ENCODE measurements at places on chromosomes 3 and 15.

DNA sequence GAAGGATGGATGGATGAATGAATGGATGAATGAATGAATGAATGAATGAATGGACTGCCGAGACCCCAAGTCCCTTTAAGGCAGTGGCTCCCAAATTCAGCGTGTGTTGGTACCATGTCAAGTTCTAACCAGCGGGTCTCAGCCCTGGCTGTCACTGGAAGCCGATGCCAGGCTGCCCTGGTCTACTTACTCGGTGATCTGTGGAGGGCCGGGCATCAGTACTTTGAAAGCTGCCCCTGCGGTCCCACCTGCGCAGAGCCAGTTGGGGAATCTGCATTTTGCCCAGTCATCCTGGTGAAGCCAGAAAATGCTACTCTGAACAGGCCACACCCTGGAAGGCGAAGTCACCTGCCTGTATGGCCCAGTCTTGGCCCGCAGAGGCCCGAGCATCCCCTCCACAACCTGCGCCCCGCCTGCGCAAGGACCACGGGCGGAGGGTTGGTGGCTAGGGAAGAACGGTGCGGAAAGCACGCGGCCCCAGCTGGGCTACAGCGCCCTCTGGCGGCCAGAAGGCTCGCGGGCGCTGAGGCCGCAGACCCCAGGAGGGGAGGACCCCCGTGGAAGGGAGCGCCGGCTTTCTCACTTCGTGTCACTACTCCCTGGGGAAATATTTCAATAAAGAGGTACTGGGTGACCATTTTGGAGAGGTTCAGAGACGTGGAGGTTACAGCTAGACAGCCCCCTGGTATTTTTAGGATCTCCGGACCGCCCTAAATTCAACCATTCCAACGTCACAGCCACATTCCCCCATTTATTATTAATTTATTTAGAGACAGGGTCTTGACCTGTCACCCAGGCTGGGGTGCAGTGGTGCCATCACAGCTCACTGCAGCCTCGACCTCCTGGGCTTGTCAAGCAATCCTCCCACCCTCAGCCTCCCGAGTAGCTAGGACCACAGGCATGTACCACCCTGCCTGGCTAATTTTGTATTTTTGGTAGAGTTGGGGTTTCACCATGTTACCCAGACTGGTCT lies 34.9 kb downstream of the PRKCD start:
- peak; percentile 47 for DNase-seq

DNA sequence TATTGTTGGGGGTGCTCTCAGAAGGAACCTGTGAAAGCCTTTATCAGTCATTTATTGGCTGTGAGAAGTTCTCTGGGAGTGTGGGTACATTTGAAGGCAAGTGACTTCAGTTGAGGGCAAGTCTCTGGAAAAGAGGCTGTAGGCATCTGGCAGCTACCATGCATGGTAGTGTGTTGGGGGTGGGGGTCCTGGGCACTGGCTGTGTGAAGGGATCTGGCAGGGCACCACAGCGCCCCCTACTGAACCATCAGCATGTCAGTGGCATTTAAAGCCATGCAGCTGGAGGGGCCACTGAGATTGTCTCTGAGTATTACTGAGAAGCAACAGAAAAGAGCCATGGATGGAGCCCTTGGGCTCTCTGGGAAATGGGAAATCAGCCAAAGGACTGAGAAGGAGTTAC lies 30.6 kb downstream of the CRTAP start:
- DNase-seq: no peak

DNA sequence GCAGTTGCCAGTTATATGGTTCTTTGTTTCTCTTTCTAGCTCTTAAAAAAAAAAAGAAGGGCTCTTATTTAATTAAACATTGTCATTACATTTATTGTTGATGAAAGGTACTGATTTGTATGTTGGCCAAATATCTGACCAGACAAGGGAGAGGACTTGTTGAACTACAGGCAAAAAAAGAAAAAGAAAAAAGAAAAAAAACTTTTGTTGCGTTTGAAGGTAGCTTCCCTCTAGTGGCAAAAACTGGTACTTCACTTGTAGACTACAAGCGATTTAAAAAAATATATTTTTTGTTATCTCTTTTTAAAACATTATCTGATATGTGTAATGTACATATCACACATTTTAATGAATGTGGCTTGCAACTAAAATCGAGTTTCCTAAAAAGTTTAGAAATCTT lies 280.6 kb downstream of the ROBO2 start:
- no peak for DNase-seq

DNA sequence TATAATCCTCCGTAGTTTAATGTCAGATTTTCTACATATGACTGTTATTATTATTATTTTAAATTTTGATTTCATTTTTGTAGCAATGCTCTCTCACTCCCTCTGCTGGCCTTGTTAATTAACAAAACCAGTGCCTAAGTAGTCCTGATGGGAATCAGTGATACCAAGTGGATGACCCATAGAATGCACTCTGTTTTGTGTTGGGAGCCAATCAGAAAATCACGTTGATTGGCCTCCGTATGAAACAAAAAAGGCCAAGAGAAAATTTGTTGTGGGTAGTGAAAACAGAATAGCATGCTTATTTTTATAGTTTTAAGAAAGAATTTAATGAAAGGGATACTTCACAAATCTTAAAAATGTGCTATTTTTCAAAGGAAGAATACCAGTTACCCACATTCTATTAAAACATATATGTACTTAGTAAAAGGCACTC lies 34.4 kb upstream of the MEIS2 start:
- no peak for DNase-seq

DNA sequence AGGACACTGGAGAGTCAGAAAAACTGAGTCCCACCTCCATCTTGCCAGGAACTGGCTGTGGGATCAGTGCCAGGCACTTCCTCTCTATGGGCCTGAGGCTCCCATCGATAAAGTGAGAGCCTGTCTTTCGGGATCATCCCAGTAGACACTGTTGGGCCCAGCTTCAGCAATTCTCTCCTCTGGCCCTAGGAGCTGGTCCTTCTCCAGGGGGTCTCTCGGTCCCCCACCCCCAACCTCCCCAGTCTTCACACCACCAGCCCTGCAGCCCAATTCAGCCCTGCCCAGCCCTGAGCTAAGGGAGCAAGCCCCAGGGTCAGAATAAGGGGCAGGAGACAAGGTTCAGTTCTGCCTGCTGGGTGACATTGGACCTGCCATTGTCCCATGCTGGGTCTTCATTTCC lies 4.5 kb upstream of the LCTL start:
- DNase-seq: no peak

DNA sequence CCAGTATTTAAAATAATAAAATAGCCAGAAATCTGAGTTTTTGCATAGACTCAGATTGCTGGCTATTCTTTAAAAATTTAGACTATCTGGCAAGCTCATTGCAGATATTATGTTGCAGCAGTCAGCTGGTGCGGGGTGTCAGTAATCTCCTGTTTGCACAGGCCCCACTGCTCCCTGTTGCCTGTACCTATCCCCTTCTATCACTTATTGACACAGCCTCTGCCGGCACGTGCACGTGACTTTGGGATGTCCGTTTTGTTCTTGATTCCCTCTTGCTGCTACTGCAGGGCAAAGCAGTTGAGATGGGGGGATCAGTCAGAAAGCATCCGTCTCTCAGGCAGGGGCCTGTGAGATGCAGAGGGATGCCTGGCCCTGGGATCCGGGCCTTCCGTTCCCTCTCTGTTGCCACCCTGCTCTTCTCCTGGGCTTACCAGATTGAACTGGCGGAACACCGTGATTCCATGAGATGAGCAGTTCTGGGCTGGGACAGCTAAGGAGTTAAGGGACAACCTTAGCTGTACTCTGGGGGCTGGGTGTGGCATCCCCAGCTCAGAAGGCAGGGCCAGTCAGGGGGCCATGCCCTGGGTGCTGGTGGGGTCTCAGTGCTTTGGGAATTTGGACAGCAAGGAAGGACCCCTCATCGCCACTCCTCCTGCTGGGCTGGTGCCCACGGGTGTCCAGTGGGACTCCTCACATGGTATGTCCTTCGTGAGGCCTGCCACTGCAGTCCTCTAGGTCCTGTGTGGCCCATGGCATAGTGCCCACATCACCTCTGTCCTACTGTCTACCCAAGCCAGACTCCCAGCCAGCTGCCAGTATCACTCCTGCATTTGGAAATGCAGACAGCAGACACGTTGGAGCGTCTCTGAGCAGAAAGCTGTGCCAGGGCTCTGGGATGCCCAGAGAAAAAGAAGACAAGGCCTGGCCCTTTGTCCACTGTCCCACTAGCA lies 11.8 kb downstream of the MRAS start:
- DNase-seq: no peak

DNA sequence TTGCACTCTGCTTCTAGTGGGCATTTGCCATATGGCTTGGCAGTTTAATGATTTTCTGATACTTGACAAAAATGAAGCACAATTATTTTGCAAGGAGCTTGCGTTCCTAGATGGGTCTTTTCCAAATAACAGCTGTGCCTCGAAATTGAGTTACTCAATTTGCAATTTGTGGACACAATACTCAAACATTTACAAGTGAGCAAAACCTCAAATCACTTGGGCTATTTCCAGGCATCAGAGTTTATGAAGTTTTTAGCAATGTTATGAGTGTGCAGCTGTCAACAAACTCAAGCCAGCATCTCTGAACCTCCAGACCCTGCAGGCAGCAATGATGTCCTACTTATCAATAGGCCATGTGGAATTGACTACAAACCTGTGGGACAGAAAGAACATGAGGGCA lies 41.3 kb downstream of the NMNAT3 start:
- DNase-seq: no peak

- no peak for DNase-seq
These were observed 8.5 kb downstream of the LIPC start for GRCh38 chr15:58440158-58440910.

DNA sequence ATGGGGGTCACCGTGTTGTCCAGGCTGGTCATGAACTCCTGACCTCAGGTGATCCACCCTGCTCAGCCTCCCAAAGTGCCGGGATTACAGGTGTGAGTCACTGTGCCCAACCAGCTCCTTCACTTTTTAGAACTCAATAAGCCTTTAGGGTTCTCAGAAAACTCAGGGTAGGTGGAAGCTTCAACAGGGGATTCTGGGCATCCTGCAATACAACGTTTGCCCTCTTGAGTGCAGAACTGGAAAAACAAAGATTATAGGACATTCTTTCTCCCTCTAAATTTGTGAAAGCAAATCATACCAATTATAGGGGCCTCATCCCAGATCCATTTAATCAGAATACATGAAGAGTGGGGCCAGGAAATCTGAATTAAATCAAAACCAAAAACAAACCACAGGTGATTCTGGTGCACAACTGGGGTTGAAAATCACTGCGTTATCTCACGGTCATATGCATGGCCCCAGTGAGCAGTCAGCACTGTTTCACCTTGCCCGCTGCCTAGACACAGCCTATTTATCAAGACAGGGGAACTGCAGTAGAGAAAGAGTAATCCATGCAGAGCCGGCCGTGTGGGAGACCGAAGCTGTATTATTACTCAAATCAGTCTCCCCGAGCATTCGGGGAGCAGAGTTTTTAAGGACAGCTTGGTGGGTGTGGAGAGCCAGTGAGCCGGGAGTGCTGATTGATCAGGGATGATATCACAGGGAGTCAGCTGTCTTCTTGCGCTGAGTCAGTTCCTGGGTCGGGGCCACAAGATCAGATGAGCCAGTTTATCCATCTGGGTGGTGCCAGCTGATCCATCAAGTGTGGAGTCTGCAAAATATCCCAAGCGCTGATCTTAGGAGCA lies 58.4 kb downstream of the TMEM44 start:
- DNase-seq: no peak

- DNase-seq: no peak
These were observed 57.1 kb downstream of the CCDC33 start for GRCh38 chr15:74293021-74293810.

GRCh38 chr3:138114431-138114918 lies 933 bp downstream of the DZIP1L start:
- no peak for DNase-seq

- no peak for DNase-seq
These were observed 166.2 kb upstream of the SEMA6D start for GRCh38 chr15:47551079-47551478.

- DNase-seq: no peak
These were observed 111.0 kb downstream of the ERC2 start for GRCh38 chr3:56357266-56357665.

- no peak for DNase-seq
These were observed 49.2 kb downstream of the ALCAM start for GRCh38 chr3:105415951-105416350.

GRCh38 chr3:28077572-28077971 lies 163.8 kb upstream of the CMC1 start:
- no peak for DNase-seq

GRCh38 chr15:90004671-90005070 lies 3.5 kb downstream of the ZNF710 start:
- no peak for DNase-seq

DNA sequence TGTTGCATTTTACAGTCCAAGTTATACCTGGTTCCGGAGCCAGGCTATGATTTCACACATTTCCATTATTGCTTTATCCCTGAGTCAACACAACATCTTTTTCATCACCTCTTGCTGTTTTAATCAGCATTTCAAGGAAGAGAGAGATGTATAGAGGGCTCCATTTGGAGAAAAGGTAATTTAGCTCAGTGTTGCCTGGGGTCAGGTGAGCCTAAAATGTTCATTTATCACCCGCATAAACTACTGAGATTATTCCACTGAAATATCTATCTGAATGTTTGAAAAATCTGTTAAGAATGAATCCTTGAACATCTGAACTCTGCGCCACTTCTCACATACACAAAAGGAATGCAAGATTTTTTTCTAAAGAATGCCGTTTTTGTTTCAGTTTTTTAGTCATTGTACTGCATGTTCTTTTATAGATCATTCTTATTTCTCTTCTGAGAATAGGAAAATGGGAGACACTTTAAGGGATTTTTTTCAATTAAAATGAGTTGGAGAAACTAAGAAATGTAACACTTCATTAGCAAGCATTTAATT lies 51.5 kb upstream of the AGTR1 start:
- no peak for DNase-seq

- DNase-seq: no peak
These were observed 753 bp downstream of the ITGB5 start for GRCh38 chr3:124886168-124887056.

- no peak for DNase-seq
These were observed 154.0 kb upstream of the SYNPR start for GRCh38 chr3:63124090-63124489.

DNA sequence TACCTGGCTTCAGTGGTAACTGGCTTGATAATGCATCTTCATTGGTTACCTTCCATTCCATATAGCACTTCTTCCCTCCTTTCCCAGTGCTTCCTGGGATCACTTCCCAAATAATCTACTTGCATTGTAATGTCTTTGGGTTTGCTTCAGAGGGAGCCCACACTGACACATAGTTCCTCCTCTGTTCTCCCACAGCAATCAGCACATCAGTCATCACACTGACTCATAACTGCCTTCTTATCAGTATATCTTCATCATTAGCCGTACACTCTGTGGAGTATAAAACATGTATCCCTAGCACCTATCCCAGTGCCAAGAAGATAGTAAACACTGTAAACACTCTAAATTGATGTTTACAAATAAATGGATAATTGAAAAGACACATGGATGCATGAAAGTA lies 91.4 kb upstream of the SCN10A start:
- DNase-seq: no peak

- no peak for DNase-seq
These were observed 4.2 kb downstream of the SLC4A7 start for GRCh38 chr3:27479806-27480543.

GRCh38 chr3:179068779-179069530 lies 2.7 kb downstream of the ZMAT3 start:
- no peak for DNase-seq

- DNase-seq: no peak
These were observed 255.6 kb upstream of the ZNF717 start for GRCh38 chr3:76040946-76041345.

- DNase-seq: no peak
These were observed 37.6 kb downstream of the SCN5A start for GRCh38 chr3:38611866-38612265.
